ENCODE measurements at places on chromosomes 2 and 18. TPM values are rescaled to one million over a fixed set of nuclear protein-coding genes. Genes with fewer than 3 reads are reported as not detected.

- ATAC-seq, result no peak
Measured at GRCh38 chr2:85698184-85698879, 4.2 kb downstream of the GNLY start.

DNA sequence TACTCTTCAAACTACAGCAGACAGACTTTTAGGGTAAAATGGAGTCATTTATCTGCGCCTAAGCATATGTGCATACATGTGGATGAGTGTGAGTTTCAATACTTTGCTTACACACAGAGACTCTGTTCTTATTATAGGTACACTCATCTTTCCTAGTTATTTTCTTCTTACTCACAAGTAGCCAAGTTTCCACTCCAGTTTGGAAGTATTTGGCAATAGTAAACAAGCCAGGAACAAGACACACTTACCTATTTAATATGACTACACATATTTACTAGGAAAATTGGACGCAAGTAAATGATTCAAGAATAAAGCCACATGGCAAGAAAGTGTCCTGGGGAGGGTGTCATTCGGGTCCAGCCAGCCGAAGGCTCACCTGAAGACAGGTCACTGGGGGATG is 414.3 kb downstream of the FBXO15 start:
- no peak for ATAC-seq

Gene RGPD4
- 0.16 TPM for total RNA-seq

- ATAC-seq, result no peak
Measured at GRCh38 chr18:68956650-68957049, 158.8 kb downstream of the CCDC102B start.

Measured in gastroesophageal sphincter (tissue), 4 donors.